Myocyte (in vitro differentiated cells): ENCODE measurements at places on chromosomes 6 and 20. TPM values are rescaled to one million over a fixed set of nuclear protein-coding genes. Genes with fewer than 3 reads are reported as not detected.
A peak's percentile ranks its signal among the peaks of the same experiment; 100 is the strongest.

- no peak for DNase-seq
Observed at GRCh38 chr6:28368522-28368921, 18.8 kb downstream of the ZKSCAN3 start.

GRCh38 chr6:33856655-33857054 is 52.9 kb upstream of the MLN start:
- DNase-seq = no peak

DNA sequence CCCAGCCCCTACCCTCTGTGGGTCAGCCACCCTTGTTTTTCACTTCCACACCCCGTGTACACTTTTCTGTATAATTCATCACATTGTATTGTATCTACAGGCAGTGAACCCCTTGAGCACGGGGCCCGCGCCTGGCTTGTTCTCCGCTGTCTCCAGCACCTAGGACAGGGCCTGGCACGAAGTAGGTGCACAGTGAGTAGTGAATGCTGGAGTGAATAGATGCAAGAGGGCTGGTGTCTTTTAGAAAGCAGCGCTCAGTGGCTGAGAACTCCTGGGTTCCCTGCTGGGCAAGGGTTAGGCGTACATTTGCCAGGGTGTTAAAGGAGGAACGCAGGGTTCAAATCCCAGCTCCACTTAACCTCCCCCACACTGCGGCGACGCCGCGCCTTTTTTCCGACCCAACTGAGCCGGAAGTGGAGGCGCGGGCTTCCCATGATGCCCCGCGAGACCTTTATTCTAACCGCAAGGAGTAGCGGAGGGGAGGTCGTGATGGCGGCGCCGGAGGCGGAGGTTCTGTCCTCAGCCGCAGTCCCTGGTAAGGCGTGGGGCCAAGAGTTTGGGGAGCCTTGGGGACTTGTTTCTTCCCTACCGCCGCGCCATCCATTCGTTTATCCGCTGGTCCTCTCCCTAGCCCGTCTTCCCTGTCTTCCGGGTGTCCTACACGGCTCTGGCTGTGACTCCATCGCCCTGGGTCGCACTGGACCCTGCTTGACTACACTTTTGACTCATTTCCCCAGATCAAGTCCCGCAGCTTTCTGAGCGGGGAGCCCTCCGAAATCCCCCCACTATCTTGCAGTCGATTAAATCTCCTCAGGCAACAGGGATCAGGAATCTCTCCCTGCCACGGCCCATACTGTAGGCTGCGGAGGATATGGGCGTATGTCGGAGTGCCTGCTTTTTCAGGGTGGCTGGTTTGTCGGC is at the start of gene MAD2L1BP:
TSS of gene MAD2L1BP (plus strand) at position 454 of the 921 bp plus-strand sequence. CDS start at position 490, 36 bp downstream.
- peak; percentile 83 for DNase-seq

DNA sequence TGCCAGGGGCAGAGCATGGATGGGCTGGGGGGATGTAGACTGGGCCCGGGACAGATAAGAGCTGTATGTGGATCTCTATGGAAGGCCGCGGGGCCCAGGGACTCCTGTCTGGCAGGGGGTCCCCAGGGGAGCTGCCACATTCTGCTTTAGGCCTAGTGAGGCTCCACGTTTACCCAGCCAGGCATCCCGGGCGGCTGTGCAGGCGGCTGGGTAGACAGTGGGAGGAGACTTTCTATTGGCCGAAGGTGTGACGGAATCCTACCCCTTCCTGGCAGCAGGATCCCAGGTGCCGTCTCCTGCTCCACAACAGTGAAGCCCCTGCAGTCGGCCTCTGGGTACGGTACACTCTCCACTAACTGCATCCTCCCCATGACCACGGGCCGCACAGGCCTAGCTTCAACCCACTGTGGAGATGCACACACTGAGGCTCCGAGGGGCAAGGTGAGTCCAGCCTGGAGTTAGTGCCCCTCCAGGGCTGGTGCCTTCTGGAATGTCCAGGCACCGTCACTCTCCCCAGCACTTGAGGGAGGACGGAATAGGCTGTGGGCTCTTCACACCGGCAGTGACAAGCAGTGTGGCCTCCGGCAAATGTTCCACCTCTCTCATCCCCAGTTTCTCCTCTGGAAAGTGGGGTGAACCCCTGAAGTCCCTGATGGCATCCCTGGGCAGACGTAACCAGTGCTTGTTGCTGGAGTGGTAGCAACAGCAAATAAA is 36.8 kb upstream of the ZBP1 start:
- DNase-seq = no peak

- DNase-seq = peak; percentile 69
Observed at GRCh38 chr6:69846770-69847491, 19.4 kb upstream of the COL19A1 start.

DNA sequence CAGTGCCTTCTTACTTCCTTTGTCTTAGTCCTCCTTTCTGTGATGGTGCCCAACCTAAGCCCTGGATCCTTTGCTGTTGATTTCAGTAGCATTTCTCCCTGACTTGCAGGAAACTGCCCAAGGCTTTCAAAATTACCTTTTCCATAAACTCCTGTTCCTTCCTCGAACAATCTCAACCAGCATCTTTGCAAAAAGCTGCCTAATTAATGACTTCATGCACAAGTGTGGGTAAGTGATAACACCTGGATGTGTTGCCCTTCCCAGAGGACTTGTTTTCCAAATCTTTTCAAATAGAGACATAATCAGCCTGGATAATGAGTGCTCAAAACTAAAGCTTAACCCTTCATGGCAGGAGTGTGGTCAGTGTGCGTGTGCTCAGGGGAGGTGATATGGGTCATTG is 118.0 kb downstream of the PCSK2 start:
- no peak for DNase-seq

- no peak for DNase-seq
Observed at GRCh38 chr20:59891581-59891980, 41.9 kb downstream of the SYCP2 start.

GRCh38 chr6:25405442-25405841 is 126.3 kb downstream of the CARMIL1 start:
- no peak for DNase-seq

DNA sequence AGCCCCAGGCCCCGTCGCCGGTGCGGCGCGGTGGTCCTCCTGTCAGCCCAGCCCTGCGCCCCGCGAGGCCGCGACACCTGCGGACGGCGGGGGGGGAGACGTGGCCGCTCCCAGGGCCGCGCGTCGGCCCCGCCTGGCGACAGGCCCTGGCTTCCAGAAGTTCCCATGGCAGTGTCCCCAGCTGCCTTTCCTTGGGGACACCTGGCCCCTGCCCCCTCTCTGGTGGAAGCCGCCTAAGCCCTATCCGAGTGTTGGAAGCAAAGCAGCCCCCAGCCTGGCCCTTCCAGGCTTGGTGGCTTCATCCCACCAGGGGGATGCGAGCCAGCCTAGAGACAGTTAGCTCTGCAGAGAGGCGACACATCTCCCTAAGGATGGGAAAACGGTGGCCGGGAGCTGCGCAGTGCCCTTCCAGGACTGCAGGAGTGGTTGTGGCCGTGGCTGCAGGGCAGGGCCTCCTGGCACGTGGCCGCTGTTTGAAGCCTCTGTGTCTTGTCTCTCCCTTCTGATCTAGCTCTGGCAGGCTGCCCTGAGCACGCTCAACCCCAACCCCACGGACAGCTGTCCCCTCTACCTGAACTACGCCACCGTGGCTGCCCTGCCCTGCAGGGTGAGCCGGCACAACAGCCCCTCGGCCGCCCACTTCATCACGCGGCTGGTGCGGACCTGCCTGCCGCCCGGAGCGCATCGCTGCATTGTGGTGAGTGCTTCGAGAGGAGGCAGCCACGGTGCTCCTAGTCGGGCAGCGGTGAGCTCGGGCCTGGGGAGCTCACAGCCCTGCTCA is 816 bp downstream of the NPEPL1 start:
- peak; percentile 44 for DNase-seq

DNA sequence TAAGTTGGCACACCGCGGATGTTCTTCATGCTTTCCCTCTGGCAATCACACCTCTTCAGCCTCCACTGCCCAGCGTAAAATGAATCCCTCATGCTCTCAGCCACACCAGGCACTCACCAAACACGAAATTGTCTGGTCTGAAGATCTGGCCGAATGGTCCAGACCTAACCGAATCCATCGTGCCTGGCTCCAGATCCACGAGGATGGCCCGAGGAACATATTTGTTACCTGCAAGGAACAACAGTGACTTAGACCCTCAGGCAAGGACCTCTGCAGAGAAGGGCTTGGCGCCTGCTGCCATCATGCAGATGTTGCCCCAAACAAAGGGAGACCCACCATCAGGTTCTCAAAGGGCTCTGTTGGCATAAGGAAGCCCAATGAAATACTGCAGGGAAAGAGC is 1.4 kb downstream of the TUBB2B start:
- no peak for DNase-seq

DNA sequence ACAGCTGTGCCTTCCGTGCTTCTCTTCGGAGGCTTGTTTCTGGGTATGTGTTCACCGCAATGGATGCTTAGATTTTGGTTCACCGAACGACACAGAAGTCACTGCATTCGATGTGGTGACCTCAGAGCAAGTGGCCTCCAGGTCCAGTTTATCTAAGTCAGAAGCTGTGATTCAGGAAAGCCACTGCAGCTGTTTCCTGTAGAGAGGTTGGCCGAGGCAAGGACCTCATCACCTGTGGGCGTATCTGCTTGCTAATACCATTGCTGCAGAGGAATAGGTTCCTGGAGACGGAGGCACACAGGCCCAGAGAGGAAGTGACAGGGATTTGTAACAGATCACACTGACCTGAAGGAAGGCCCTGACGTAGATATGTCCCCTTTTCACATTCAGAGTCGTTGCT is 82.7 kb downstream of the FARS2 start:
- DNase-seq = no peak

DNA sequence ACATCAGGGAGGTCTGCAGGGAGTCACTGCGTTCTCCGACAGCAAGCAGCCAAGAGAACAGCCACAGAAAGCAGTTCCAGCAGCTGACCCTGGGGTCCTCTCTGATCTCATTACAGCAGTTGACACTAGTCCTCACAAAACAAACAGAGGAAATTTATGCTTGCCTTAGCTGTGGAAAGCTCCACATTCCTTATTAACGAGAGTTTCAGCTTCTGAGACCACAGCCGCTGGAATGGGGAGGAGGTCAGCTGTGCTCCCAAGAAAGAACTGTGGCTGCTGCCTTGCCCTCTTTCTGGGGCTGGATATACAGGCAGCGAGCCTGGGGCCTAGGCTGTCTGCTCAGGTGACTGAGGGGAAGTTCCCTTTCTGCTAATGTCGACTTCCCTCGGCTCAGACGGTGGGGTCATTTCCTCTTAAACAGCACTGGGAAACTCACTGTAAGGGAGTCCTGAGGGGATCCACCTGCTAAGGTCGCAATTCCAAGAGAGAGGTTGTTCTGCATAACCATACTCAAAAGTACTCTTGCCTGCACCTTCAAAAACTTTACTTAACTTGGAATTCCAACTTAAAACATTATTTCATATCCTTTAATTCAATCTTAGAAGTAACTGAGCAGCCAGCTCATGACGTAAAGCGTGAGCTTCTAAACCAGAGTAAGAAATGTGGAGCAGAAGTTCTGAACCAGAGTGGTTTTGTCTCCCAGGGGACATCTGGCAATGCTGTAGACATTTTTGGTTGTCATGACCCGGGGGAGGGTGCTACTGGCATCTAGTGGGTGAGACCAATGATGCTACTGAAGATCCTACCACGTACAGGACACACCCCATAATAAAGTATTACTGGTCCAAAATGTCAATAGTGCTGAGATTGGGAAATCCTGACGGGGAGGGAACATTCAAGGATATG is 80.3 kb downstream of the BACH2 start:
- peak; percentile 50 for DNase-seq

GRCh38 chr6:153849072-153849779 is 189.8 kb upstream of the OPRM1 start:
- no peak for DNase-seq

DNA sequence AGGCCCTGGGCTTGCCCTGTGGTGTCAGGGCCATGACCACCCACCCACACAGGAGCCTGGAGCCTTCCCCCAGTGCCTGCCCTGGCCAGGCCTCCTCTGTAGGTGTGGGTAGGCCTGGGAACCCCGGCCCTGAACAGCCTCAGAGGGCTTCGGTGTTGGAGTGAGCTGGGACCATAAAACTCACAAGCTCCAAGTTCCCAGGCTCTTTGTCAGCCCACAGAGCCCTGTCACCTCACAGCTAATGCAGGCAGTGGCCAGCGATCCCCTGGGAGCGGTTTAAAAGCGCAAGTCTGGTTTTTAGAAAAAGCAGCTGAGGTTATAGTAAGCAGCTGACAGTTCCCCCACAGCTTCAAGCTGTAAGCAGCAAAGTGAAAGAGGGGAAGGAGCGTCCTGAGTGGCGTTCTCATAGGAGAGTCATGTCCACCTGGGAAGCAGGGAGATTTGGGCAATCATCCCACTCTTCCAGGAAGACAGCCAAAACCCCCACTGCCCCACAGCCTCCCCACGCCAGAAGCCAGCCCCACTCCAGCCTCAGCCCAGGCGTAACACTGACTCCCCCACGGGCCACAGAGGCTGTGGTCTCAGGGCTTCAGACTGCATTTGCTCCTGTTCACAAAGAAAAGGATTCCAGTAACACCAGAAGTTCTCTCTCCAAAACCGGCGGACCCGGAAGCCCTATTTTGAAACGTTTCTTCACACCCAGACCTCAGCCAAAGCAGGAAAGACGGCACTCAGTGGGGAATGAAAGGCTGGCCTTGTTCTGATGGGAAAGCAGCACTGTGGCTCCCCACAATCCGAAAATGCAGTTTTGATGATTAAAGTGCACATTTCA is 34.3 kb upstream of the FOXC1 start:
- DNase-seq = peak; percentile 94

DNA sequence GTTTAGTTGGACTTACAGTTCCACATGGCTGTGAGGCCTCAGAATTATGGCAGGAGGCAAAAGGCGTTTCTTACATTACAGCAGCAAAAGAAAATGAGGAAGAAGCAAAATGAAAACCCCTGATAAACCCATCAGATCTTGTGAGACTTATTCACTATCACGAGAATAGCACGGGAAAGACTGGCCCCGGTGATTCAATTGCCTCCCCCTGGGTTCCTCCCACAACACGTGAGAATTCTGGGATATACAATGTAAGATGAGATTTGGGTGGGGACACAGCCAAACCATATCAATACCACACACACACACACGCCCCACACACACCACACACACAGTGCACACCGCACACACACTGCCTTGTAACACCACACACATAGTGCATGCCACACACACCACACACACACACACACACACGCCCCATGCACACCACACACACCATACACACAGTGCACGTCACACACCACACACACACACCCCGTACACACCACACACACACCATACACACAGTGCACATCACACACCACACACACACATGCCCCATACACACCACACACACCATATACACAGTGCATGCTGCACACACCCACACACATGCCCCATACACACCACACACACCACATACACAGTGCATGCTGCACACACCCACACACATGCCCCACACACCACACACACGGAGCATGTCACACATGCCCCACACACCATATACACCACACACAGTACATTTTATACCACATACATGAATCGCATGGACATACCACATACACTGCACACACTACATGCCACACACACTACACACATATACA is 310.5 kb downstream of the TAF4 start:
- no peak for DNase-seq

- no peak for DNase-seq
Observed at GRCh38 chr6:169162249-169162648, 91.4 kb downstream of the THBS2 start.

- no peak for DNase-seq
Observed at GRCh38 chr20:4244700-4245485, 229.5 kb upstream of the RNF24 start.

THBS2 gene
- total RNA-seq = 22.6 and 27.3 TPM in 2 replicates

HLA-A gene
- total RNA-seq = 1,062 and 1,076 TPM in 2 replicates

CASS4 gene
- 20.9 and 48.0 TPM in 2 replicates for total RNA-seq

TRAM2 gene
- 70.0 and 81.3 TPM in 2 replicates for total RNA-seq

SOX18 gene
- not detected in 2 replicates for total RNA-seq

TRIM10 gene
- not detected in 2 replicates for total RNA-seq

PLCB4 gene
- 1.2 and 5.3 TPM in 2 replicates for total RNA-seq

RGS17 gene
- total RNA-seq = 4.7 and 6.7 TPM in 2 replicates

ZSCAN23 gene
- 2.0 and 2.5 TPM in 2 replicates for total RNA-seq

CRIP3 gene
- total RNA-seq = 0.78 TPM in 1 of 2 replicates, not detected in the other
